Subcutaneous adipose tissue (tissue), 4 donors: ENCODE measurements at places on chromosomes 2 and 18. TPM values are rescaled to one million over a fixed set of nuclear protein-coding genes. Genes with fewer than 3 reads are reported as not detected.

Gene CIB4
- not detected for total RNA-seq

Gene CYTIP
- total RNA-seq = 6.4 TPM

Gene UGT1A5
- not detected for total RNA-seq

Gene FBXO48
- 1.9 TPM for total RNA-seq

Gene ADRA2B
- 0.33 TPM for total RNA-seq

Gene AMER3
- not detected for total RNA-seq

Gene MERTK
- 102 TPM for total RNA-seq

Gene GPR155
- 12.7 TPM for total RNA-seq

Gene MRPL53
- 41.8 TPM for total RNA-seq

Gene HDLBP
- 306 TPM for total RNA-seq

Gene SLC5A7
- total RNA-seq = not detected

Gene ILKAP
- 31.9 TPM for total RNA-seq

Gene MTCL1
- total RNA-seq = 1.5 TPM

Gene VWC2L
- not detected for total RNA-seq

Gene NT5C1B
- not detected for total RNA-seq

Gene SULT1C2
- 0.98 TPM for total RNA-seq

Gene CNDP1
- total RNA-seq = not detected

Gene PLEKHH2
- total RNA-seq = 38.2 TPM

Gene DOK6
- 0.66 TPM for total RNA-seq

Gene CFC1
- not detected for total RNA-seq

Gene REG3A
- not detected for total RNA-seq

Gene CPO
- not detected for total RNA-seq

Gene TFCP2L1
- total RNA-seq = 3.6 TPM

Gene PLA2R1
- total RNA-seq = 24.4 TPM

Gene APCDD1
- total RNA-seq = 143 TPM

Gene TDRD15
- total RNA-seq = 0.34 TPM

Gene FRZB
- total RNA-seq = 0.68 TPM
